Nephron progenitor cell (in vitro differentiated cells): ENCODE measurements at places on chromosomes 1 and 21.

DNA sequence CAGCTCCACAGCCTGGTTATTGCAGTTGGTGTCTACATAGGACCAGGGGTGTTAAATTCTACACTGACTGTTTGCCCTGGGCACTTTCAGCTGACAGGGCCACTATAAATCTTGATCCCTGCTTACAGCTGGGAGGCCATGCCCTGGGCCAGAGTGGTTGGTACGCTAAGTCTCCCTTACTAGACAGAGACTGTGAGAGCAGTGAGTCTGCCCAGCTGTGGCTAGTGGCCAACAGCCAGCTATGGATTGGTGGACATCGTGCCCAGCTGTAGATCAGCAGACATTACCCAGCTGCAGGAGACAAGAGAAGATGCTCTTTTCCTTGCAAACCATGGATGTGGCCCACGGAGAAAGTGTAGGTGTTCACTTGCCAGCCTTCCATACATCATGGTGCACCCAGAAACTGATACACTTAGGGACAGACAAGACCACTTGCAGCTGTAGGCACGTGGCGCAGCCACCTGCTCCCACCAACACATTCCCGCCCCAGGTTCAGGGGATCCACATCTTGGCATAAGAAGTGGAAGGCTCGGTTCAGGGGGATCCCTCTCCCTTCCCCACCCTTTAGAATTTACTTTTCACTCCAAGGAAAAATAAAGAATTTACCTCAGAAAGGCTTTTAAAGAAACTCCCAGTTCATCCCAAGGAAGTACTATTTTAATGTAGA lies 16.4 kb upstream of the PAX7 start:
- no peak for DNase-seq

DNA sequence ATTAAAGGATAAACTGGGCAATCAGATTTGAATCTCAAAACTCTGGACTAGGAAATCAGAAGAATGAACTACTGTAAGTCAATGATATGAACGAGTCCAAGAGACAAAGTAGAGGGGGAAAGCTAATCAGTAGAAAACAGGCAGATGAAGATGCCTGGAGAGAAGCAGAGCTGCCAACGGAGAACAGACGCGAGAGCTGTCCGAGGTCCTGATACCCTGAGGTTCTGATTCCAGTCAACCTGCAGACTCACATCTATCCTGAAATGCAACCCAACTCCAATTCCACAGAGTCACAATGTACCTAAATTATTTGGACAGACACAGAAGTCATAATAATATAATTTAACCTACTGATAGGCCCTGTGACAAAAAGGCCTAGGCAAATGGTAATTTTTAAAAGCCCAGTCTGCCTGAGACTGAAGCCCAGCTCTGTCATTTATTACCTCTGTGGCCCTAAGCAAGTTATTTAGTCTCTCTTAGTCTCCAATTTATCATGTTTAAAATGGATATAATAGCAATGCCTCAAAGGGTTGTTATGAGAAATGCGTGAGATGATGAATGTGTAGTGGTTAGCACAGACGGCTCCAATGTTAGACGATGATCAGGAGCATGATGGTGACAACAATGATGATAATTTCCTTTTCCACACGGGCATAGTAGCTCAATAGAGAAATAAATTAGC lies 33.4 kb downstream of the RGS7 start:
- DNase-seq, result peak; percentile 88

- DNase-seq, result no peak
Measured at GRCh38 chr21:39037807-39038405, 145.3 kb downstream of the PSMG1 start.

DNA sequence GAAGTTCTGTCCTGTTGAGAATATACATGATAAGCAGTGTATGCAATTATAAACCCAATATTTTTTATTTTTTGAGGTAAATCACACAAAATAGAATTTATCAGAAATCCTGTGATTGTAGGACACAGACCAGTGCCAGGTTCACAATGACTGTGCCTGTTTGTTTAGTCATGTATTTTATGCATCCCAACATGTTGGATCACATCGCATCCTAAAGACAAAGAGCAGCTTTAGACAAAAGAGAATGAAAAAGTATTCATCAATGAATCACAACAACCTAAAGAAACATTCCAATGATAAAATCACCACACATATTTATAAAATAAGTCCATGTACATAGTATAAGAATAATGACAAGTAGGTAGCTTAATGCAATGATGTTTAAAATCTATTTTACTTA lies 53.2 kb upstream of the LRRC8D start:
- no peak for DNase-seq

GRCh38 chr1:62299426-62300200 lies 19.6 kb downstream of the KANK4 start:
- no peak for DNase-seq
